ENCODE measurements at places on chromosomes 6 and 20.

- no peak for DNase-seq
These were observed 64.2 kb upstream of the AKIRIN2 start for GRCh38 chr6:87766211-87766610.

- DNase-seq, result peak; percentile 77
These were observed 350.5 kb downstream of the ZFAND3 start for GRCh38 chr6:38169977-38170526.

- DNase-seq, result no peak
These were observed 1355.9 kb downstream of the GRIK2 start for GRCh38 chr6:102749210-102749971.

GRCh38 chr20:6122873-6123648, at the start of gene FERMT1:
TSS of gene FERMT1 (minus strand) at chr20:6123030. CDS start at chr20:6119554, 3,476 bp downstream.
- peak; percentile 56 for DNase-seq

DNA sequence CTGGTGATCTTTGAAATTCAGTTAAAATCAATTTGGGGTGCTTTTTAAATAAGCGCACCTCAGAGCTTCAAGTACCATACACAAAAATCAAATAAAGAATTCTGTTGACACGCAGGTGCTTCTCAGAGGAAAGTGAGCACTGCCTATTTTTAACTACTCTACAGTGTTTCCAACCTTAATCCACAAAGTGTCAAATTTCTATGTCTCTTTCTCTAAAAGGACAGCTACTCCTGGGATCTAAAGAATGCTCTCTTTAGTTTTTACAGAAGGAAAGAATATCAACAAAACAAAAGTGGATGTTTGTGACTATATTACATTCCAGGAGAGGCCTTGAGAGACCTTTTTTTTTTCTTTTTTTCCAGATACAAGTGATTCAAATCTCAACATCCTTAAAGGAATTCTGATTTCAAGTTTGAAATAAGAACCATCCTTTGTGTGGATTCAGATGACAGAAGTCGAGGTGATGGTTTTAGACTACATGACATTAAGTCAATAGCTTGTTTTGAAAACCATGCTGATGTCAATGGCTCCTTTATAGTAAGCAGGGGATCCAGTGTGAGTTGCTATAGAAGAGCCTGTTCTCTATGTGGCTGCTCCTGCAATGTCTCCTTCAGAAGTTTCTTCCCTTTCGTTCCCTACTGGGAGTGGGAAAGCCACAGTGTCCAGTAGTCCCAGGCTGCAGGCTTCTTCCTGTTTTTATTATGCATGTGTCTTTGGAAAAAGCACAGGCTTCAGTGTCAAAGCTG, 67.2 kb upstream of the DEFB112 start:
- no peak for DNase-seq

DNA sequence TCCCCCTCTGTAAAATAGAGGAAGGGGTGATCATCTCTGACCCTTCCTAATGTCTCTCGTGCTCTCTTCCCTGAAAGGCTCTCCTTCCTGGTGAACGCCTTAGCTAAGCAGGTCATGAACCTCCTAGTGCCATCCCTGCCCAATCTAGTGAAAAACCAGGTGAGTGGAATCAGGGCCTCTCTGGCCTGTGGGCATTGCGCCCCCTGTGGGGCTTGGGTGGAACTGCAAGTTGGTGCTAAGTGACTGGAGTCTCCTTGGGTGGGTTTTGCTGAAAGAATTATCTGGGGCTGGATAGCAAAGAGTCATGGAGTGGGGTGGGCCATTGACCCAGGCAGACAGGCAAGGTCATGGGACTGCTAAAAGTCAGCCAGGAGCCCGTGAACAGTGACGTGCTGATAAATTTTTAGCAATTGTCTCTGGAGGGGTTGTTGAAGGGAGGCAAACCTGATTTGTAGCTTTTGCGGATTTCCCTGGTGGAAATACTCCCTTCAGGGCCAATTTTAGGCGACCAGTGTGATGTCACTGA, 8.9 kb downstream of the BPIFB1 start:
- peak; percentile 44 for DNase-seq

DNA sequence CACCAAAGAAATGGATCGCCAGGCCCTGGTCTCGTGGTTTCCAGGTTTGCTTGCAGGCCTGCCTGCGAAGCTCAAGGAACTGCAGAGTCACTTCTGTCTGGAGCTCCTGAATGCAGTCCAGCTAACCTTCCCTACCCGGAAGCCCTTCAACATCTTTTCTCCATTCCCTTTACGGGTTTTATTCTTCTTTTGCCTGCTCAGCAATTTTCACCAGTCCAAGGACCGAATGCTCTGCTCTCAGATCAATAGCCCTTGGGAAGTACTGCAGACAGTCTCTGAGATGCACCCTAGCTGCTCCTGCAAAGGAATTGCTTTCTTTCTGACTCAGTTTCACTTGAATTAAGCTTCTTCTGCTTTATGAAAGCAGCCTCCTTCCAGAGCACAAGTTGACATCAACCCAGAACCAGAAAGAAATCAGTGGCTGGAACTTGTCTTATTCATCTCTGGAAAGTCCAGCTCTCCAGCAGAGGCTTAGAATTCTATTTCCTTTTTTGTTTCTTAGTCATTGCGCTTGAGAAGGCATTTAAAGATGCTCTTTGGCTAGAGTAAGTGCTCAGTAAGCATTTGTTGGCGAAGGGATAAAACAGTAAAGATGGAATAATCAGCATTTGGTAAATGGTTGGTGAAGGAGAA, 18.7 kb upstream of the YWHAB start:
- DNase-seq, result no peak

DNA sequence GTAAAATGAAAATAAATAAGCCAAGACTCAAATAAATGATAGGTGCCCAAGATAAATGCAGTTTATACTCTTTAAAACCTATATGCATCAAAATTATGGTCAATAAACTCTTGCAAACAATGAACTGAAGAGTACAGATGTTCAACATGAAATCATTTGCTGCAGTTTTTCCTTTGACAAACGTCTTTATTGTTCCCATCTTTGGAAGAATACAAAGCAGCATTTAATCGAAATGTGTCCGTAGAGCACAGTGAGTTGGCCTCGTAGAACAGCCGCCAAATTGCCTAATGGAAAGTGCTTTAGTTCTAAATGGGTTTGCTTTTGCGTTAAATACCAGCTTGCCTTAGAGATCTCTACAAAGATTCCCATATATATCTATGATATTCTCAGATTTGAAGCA, 447.4 kb downstream of the PKHD1 start:
- no peak for DNase-seq

DNA sequence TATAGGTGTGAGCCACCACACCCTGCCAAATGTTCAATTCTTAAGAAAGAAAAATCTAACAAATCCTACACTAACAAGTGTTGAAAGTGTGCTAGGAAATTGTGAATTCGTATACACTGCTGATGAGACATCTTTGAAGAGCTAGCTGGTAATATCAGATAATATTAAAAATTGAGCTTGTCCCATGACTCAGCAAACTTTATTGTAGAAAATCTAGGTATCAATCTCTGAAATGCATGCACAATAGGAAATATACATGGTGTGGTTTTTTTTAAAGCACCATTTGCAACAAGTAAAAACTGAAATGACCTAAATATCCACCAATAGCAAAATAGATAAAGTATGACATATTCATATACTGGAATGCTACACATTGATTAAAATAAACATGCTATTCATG, 110.1 kb upstream of the NXT1 start:
- no peak for DNase-seq

GRCh38 chr20:37598575-37599342, 71.1 kb upstream of the BLCAP start:
- DNase-seq, result no peak

- DNase-seq, result no peak
These were observed 17.6 kb downstream of the PLAGL2 start for GRCh38 chr20:32189691-32190615.

DNA sequence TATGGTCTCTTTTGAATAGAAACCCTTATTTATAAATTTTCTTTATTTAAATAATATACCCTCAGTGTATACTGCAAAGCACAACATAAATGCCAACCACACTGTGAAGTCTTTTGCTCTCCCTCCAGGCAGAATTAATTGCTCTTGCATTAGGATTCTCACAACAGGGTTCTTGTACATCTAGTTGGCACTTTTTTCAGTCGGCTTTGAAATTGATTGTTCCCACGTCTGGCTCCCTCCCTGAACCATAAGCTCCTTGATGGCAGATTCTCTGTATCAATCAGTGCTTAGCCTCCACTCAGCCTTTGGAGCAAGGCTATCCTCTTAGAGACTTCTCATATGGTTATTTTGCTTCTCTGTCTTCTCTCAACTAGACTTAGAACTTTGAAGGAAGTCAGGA, 288.0 kb upstream of the POU3F2 start:
- DNase-seq, result no peak

- no peak for DNase-seq
These were observed 7.7 kb downstream of the GABRR1 start for GRCh38 chr6:89209457-89209856.

- DNase-seq, result no peak
These were observed 60.4 kb upstream of the QKI start for GRCh38 chr6:163354085-163354484.

GRCh38 chr6:96613291-96613999, 50.5 kb downstream of the FHL5 start:
- no peak for DNase-seq

- DNase-seq, result peak; percentile 32
These were observed 65.3 kb downstream of the MAP3K5 start for GRCh38 chr6:136726837-136727557.

DNA sequence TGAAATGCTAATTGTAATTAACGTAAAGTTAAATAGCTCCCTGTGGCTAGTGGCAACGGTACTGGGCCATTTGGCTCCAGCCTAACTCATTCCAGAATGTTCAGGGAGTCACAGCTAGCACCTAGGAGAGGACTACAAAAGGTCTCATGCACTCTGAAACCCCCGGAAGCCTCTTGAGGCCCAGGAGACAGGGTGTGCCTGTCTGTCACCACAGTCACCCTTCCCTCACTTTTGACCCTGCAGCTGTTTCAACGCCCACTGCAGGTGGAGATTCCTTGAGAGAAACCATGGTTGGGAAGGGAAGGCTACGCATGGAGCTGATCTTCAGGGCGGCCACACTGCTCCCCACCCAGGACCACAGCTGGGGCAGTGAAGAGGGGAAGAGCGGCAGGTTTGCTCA, 58.6 kb downstream of the SULF2 start:
- no peak for DNase-seq

GRCh38 chr6:135796643-135797305, 54.7 kb upstream of the PDE7B start:
- DNase-seq, result no peak

DNA sequence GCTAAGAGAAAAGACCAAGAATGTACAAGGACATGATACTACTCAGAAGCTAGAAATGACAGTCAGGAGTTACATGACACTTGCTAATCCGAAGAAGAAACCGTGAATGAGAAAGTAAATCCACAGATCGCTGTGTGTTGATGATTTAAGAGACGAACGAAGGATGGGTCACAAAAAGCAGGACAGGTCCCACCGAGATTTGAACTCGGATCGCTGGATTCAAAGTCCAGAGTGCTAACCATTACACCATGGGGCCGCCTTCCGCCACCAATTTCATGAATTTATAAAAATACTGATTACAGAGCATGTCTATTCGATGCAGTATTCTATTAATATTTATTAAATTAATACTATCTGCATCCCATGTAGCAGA, 54.0 kb upstream of the BTN3A2 start:
- DNase-seq, result peak; percentile 5

- DNase-seq, result no peak
These were observed 584.7 kb upstream of the SLC35B3 start for GRCh38 chr6:9020001-9020400.

- DNase-seq, result no peak
These were observed 58.2 kb downstream of the BANF2 start for GRCh38 chr20:17758010-17758409.

DNA sequence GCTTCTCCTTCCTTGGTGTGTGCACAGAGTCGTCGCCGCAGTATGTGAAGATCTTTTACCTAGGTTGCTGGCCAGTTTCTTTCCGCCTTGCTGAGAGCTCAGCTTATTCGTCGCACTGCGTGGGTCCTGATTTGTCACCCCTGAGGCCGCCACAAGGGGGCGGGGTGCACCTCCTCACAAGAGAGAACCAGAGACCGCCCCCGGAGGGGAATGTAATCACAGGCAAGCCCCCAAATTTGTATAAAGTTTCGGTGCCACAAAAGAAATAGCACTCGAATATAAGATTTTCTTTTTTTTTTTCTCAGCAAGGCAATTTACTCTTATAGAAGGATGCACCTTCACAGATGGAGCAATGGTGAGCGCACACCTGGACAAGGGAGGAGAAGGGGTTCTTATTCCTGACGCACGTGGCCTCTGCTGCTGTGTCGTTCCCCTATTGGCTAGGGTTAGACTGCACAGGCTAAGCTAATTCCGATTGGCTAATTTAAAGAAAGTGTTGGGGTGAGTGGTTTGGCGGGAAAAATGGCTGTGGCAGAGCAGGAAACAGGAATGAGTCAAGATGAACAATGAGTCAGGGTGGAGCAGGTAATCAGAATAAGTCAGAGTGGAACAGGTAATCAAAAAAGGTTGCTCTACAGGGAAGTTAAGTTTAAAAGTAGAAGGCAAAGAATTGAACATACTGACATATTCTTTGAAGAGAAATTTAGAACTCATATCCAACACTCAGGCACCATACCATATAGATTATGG, 19.5 kb downstream of the NCOA3 start:
- no peak for DNase-seq

DNA sequence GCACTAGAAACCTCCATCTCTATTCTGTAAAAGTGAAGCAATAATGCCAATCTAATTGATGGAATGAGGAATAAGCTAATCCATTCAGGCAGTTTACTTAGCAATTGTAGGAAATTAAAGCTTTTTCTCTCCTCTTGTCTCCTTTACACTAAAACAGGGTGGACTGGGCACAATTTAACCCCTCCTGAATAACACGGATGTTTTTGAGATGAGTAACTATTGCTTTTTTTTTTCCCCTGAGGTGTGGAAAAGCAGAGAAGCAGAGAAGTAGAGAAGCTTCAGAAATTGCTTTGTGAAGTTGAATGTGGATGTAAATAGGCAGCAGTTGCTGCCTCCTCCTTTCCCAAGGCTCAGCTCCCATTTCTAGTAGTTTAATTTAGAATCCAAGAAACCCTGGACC, 40.0 kb upstream of the GCNT2 start:
- DNase-seq, result no peak

- no peak for DNase-seq
These were observed 34.1 kb downstream of the SERPINB1 start for GRCh38 chr6:2807342-2808090.

DNA sequence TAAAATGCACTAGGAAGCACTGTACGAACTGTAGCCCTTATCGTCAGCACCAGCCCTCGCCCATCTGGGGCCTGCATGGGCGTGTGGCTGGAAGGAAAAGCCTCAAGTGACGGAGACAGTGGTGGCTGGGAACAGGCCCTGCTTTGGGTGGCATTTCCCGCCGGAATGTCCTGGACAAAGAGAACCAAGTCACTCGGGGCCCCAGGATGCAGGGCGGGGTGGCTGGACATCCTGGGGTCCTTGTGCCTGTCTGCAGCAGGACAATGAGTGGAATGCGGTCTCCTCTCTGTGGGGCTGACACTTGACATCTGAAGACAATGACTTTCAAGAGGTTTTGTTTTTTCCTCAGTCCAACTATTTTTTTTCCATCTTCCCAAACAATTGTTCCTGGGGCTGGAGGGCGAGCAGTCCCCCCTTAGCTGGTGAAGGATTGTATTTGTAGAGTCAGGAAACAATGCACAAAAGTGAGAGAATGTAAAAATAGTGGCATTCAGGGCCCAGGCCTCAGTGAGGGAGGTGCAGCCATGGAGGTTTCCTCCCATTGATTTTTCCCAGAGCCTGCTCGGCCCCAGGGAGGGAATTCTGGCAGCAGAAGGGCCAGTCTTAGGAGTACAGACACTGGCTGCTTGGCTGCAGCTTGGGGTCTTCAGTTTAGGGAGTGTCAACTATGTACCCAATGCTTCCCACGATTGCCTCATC, 64.4 kb downstream of the PREX1 start:
- no peak for DNase-seq
